ENCODE measurements at places on chromosomes 5 and 9.

- no peak for DNase-seq
These were observed 300.0 kb upstream of the ADAMTSL1 start for GRCh38 chr9:18173923-18174322.

DNA sequence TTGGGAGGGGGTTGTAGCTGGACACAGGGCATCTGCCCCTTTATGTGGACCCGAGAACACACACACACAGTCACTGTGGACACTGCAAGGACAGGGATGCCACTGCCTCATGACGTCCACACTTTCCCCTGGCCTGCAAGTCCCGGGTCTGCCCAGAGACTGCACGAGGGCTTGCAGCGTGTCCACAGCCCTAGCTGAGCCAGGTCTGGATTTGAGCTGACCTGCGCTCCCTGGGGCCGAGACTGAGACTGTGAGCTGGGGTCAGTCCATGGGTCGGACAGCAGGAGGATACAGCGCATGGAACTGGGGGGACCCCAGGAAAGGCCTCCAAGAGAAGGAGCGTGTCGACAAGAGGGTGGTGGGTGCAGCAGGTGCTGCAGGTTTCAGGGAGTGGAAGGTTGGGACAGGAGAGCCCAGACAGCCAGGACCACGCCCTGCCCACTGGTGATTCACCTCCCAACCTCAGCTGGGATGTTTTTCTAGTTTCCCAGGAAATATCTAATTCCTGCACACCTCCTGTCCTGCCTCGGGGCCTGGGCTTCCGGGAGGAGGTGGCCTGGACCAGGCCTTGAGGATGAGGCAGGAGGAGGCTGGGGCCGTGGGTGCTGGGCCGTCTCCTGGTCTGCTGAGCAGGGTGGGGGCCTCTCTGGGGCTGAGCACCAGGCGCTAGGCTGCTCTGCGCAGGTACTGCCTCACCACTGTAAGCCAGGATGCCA lies 806 bp upstream of the RNF224 start:
- DNase-seq = no peak

DNA sequence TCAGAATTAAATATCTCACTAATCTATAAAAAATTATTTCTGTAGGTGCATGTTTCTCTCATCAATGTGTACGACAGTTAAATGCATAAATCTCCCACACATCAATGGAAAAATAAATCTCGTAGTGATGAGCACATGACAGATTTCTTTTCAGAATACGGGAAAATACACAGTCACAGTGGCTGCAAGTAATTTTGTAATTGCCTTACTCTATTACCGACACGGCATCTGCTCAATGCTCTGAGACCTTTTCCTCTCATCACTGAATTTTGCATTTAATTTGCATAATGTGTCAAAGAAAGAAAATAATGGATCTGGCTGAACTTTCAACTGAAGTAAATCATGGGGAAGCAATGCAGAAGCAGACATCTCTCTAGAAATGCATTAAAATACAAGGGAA lies 37.2 kb downstream of the PDE4D start:
- DNase-seq = no peak

- no peak for DNase-seq
These were observed 49.9 kb upstream of the SNCAIP start for GRCh38 chr5:122262103-122262502.

DNA sequence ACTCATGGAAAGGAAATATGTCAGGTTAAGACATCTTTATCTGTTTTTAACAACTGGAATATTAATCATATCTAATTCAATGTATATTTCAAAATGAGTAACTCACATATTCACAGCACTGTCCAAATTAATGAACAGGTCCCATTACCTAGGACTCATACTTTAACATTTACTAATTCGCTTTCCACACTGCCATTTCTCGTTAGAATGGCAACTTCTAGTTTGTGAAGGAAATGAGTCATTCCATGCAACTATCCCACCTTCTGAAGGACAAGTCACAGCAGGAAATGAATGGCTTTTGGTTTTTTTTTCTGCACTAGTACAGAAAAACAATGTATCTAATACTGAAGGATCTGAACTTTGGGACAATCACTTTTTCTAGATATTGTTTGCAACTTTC lies 24.6 kb upstream of the IFNK start:
- DNase-seq = no peak

DNA sequence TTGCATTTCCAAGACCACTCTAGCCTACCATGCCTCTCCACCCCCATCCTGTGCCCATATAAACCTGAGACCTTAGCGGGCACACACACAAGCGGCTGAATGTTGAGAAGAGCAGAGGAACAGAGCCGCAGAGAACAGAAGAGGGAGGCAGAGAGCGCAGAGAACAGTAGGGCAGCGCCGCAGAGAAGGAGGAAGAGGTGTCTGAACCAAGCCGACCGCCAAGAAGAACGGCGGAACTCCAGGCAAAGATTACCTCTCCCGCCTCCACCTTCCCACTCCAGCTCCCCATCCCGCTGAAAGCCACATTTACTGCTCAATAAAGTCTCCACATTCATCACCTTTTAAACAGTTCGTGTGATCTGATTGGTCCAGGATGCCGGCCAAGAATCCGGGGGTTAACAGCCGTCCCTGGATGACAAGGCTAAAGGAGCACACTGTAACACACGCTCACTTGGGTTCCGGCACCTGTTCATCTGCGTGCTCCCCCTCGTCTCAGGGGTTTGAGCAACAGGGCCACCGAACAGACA lies 33.2 kb downstream of the GRIN3A start:
- DNase-seq = peak; percentile 37

- DNase-seq = no peak
These were observed 163.7 kb downstream of the ELAVL2 start for GRCh38 chr9:23662320-23662719.

- no peak for DNase-seq
These were observed 46.1 kb downstream of the STK10 start for GRCh38 chr5:172141949-172142319.

DNA sequence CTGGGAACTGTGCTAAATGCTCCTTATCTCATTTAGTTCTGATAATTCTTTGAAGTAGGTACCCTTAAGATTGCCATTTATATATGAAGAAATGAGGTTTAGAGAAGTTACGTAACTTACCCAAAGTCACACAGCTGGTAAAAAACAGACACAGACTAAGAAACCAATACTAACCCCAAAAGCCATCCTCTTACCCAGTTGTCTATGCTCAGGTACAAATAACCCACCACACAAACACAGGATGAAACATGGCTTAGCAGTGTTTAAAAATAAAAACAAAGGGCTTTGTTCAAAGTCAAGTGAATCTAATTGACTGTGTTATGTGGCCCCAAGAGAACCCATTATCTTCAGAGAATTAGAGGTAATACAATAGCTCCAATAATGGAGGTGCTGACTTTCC lies 37.0 kb upstream of the IL7R start:
- no peak for DNase-seq

DNA sequence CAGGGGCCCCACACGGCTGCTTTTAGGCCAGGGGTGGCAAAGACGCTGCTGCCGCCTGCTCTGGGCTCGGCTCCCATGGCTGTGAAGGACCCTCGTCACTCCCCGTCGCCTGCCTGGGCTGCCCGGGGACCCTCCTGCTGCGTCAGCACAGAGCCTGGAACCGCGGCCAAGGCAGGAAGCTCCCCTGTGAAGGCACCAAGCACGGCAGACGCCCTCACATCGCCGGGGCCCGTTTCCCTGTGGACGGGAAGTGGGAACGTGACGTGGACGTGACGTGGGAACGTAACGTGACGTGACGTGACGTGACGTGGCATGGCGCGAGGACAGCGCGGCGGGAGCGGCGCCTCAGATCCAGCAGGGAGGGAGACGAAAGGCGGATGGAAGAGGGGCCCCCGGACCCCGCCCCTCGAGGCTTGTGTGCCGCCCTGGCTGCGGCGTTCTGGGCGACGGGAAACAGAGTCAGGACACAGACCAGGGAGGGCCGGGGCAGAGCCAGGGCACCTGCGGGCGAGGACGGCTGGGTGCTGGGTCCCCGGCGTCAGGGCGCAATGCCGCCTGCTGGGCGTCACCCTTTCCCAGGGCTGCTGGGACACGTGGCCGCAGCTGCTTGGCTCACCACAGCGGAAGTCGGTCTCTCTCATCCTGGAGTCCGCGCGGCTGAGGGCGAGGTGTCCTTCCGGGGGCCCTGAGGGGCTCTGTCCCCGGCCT lies 53.1 kb downstream of the MRPL36 start:
- DNase-seq = no peak

- DNase-seq = no peak
These were observed 11.9 kb downstream of the DAB2 start for GRCh38 chr5:39412721-39413394.

DNA sequence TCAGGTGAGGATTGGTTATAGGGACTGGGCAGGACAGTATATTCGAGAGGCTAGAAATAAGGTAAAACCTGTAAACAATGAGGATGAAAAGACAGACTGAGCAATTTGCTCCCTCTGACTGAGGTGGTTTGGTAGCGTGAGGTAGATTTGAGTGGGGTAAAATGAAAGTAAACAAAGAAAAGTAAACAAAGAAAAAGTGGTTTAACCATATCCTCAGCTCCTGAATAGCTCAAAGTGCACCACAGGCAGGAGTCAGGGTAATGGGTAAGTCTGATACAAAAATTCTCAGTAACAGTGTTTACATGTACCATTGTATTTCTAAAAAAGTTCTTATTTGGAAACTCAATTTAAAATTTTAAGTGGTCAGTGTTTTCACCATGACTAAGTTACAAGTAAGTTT lies 203.1 kb upstream of the ARRDC3 start:
- DNase-seq = no peak

- DNase-seq = no peak
These were observed 140.5 kb upstream of the TARS1 start for GRCh38 chr5:33300209-33300742.

DNA sequence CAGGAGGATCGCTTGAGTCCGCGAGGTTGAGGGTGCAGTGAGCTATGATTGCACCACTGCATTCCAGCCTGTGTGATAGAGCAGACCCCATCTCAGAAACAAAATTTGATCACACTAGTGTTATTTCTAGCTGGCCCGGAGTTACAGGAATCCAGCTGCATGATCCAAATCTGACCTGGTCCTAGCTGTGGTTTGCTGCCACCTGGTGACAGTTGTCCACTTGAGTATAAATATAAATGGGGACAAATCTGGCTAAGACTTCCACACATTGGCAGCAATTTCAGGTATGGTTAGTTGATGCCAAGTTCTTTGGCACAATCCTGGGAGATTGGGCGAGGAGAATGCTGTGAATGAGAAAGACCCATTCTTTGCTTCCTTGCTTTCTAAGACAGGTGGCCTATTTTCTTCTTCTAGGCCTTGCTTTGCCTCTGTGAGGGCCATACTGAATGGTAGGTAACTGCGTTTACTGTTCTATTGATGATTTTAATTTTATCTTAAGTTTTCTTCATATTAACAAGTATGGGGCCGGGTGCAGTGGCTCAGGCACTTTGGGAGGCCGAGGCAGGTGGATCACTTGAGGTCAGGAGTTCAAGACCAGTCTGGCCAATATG lies 35.4 kb downstream of the UBE2R2 start:
- peak; percentile 31 for DNase-seq

- DNase-seq = no peak
These were observed 96.7 kb downstream of the CAVIN4 start for GRCh38 chr9:100674419-100675122.

GRCh38 chr5:122192497-122193496 lies 63.5 kb downstream of the ZNF474 start:
- no peak for DNase-seq

- peak; percentile 83 for DNase-seq
These were observed 168.5 kb downstream of the AUH start for GRCh38 chr9:91193087-91193657.

GRCh38 chr9:98922721-98923435 lies 20.8 kb upstream of the COL15A1 start:
- DNase-seq = no peak

GRCh38 chr5:168681556-168682183 lies 102.5 kb upstream of the PANK3 start:
- no peak for DNase-seq

GRCh38 chr5:94562327-94562971 lies 56.0 kb downstream of the KIAA0825 start:
- DNase-seq = no peak

DNA sequence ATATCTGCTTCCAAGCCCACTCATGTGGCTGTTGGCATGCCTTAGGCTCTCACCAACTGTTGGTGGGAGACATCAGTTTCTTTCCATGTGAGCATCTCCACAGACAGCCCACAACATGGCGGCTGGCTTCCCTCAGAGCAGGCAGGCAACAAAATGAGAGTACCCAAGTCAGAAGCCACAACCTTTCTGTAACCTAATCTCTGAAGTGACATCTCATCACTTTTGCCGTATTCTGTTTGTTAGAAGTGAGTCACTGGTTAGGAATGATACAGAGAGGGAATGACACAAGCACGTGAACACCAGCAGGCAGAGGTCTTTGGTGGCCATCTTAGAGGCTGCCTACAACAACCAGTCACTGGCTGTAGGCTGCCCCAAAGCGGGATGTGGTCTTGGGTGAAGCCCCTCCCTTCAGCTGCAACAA lies 88.6 kb upstream of the RASGRF2 start:
- DNase-seq = peak; percentile 50

DNA sequence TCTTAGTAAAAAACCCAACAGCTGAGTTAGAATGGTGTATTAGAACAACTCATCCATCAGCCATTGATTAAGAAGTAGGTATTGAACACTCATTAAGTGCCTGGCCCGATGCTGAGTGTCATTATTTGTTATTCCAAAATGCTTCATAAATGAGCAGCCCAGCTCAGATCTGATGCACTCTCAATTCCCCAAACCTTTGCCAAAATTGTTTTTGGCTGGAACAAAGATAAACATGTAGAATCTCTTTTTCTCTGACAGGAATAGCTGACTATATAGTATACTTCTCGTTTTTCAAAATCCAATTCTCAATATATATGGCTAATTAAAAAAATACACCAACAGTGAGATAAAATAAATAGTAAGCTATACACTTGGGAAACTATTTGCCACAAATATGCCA lies 20.0 kb upstream of the ANKRD55 start:
- DNase-seq = no peak
